ENCODE measurements at places on chromosomes 2 and 18.
A peak's percentile ranks its signal among the peaks of the same experiment; 100 is the strongest.

DNA sequence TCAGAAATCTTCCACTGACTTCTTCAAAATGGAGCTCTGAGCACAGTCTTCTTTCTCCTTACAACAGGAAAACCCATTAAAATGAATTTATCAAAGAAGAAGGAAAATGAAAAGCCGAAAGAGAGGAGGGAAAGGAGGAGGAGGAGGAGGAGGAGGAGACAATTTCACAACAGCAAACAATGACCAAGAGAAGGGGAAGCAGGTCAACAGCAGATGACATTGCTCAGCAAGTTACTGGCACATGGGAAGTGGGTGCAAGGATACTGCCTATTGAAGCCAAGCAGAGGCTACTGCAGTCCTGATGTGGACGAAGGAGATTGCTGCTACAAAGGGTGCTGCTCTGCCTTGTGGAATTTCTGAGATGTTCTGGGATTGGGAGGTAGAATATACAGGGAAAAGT, 268.2 kb upstream of the FBXO11 start:
- peak; percentile 4 for DNase-seq

GRCh38 chr2:149686136-149687051, 98.8 kb upstream of the MMADHC start:
- no peak for DNase-seq

GRCh38 chr2:113209011-113209645, 35.4 kb downstream of the PSD4 start:
- DNase-seq, result no peak

DNA sequence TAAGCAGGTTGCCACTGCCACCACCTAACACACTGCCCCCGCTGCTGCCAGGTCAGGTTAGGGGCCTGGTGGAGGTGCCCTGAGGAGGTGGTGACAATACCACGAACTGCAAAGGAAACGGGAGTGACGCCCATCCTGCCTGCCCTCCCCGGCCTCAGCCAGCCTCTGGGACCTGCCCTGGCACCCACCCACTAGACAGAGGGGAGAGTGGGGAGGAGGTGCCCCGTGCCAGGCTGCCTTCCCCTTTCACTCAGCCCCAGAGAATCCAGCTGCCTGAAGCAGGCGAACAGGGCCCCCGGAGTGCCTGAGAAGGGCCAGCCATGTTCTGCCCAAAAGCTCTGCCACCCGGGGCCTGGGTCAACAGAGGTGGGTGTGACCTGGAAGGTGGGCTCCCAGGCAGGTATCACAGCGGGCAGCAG, 44.5 kb upstream of the FOSL2 start:
- no peak for DNase-seq

DNA sequence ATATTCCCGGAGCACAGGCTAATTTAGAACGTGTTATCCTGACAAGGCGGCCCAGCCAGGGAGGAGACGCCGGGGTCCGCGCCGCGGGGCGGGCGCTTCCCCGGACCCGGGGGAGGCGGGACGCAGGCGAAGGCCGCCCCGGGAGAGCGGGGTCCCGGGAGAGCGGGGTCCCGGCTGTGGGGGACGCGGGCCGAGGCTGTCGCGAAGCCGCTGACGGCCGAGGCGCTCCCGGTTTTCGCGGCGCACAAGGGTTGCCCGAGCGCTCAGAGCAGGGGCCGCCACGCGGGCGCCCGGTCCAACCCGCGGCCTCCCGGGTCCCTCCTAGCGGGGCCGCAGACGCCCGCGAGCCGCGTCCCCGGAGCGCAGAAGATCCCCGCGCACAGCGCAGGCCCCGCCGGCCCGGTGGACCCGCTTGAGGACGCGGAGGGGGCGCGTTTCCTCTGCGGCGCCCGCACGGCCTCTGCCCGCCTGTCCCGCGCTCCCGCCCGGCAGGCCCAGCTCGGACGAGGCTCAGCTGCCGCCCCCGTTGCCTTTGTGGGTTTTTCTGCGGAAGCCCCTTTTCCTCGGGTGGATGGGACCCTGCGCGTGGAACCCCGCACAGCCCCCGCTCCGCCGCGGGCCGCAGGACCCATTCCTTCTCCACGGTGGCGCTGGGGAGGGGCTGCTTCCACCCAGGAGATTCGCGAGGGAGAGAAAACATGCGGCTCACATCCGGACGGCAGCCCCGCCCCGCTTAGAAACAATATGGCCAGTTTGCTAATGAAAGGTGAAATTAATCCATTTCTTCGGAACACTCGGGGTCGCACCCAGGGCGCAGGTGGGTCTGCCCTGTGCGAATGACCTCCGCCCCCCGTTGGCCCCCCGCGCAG, 9.6 kb upstream of the KCNG2 start:
- no peak for DNase-seq

DNA sequence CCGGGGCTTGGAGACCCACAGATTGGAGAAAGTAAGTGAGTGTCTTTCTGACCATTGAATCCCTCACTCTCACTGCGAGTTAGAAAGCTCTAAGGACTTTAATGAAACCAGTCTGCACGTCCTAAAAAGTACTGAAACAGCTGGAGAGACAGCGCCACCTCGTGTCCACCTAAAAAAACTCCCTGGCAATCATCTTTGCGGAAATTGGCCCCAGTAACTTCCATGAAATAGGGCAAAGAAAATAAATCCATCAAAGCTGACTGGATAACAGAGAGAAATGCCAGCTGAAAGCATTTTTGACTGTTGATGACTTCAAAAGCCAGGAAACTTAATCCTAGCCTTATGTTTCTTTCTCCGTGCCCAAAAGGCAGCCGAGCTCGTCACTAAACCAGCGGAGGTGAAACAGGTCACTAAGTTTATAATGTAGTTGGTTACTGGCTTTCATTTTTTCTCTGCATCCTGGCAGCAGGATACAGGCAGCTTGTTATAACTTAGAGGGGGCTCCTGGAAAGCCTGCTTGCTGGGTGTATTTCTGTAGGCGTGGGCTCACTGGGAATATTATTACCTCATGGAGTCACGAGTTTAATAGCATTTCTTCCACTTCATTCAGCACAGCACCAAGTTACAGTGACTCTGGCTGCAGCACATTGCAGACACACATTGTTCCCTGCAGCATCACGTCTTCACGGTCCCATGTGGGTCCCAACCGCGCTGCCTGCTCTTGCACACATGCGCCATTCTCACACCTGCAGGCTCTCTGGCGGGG, 266.5 kb downstream of the HRH4 start:
- peak; percentile 80 for DNase-seq

DNA sequence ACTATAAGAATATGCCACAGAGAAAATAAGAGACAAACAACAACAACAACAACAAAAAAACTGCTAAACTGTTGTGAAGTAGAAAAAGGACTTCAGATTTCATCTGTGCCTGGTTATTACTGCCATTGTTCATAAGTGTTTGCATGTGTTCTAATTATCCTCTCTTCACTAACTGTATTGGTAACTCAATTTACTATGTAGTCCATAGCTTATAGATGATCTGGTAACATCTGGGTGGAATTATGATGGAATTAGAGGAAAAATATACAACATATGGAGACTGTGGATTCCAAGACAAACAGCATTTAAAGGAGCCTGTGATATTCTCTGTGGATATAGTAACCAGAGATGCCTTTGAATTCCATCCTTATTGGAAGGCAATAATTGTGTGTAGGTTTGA, 1891.5 kb upstream of the PIK3C3 start:
- DNase-seq, result no peak

GRCh38 chr18:12468445-12468844, 60.7 kb downstream of the PRELID3A start:
- no peak for DNase-seq

DNA sequence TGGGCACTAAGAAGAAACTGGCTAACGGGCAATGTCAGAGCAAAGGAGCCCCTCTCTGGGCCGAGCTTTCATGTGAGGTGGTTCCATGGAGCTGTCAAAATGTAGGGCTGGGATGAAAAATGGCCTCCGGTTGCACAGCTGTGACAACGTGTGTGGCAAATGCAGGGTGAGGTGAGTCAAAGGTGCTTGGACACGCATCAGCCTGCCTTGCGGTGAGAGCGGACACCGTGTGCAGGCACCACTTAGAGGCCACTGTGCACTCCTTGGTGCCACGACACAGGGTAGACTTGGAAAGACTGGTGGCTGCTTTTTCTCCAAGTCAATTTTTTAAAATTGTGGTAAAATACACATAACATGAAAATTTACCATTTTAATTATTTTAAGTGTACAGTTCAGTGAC, 195.4 kb downstream of the ZBTB7C start:
- DNase-seq, result no peak

DNA sequence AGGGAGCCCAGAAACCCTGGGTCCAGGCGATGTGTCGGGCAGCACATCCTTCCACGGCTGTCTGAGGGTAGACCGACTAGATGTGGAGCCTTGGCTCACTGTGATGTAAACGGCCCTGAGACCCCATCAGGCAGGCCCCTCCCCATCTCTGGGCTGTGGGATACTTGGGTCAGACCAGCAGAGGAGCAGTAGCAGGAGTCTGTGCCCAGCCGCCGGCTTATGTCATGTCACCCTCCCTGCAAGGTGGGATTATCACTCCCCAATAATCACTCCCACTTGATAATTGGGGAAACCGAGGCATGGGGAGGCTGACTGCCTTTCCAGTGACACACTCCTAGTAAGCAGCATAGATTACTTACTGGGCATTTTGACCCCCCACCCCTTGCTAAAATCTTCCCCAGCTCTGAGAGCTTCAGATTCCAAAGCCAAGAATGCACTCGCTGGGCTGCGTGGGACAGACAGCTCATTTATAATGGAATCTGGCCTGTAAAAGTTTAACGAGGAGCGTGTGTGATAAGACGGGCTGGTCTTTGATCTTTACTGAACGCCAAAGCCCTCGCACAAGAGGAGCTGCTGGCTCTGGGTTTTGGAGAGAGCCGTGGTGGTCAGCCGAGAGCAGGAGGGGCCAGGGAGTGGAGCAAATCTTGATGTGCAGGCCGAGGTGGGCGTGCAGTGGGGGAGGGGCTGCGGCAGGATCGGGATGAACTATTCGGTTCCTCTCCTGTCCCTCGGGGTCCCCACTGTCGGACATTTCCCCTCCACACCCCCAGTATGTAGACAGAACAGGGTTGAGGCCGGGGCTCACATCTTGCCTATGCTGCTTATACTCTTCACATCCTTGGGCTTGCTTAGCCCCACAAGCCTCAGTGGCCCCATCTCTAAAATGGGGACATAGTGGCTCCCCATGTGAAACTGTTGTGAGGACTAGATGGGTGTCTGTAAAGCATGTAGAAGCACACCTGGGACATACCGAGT, 200.0 kb downstream of the GLI2 start:
- DNase-seq, result peak; percentile 68

- DNase-seq, result no peak
Observed at GRCh38 chr2:231039821-231040364, 2.6 kb downstream of the C2orf72 start.

GRCh38 chr18:25322806-25323205, 29.2 kb downstream of the ZNF521 start:
- DNase-seq, result no peak

DNA sequence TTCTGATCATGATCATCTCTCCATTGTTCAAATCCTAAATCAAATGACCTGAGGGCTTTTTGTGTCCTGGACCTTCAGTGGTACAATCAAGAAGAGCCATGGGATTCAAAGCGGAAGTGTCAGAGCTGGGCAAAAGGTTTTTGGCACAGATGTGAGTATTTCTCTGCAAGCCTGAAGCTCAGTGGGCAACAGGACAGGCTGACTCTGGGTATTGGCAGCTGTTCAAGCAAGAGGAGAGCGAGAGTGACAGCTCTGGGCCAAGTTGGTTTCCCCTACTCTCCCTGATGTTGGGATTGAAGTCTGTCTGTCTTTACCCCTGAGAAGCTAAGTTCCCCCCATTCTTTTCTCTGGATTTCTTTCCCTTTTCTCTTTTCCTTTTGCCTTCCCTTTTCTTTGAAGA, 33.3 kb downstream of the DSEL start:
- DNase-seq, result peak; percentile 7

- no peak for DNase-seq
Observed at GRCh38 chr2:222754324-222754930, 83.0 kb downstream of the MOGAT1 start.

DNA sequence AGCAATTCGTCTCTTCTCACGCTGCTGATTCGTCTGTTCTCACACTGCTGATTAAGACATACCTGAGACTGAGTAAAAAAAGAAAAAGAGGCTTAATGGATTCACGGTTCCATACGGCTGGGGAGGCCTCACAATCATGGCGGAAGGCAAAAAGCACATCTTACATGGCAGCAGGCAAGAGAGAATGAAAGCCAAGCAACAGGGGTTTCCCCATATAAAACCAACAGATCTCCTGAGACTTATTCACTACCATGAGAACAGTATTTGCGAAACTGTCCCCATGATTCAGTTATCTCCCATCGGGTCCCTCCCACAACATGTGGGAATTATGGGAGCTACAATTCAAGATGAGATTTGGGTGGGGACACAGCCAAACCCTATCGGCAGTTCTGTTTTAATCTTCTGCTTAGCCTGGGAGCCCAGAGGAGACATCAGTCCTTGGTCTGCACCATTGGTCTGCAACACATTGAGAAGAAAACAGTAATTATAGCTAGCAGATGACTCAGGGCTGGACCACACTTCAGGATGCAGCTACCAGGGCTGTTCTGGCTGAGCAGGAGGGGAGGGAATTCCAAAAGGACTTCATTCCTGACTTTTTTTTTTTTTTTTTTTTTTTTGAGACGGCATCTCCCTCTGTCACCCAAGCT, 69.4 kb downstream of the CABLES1 start:
- peak; percentile 59 for DNase-seq

DNA sequence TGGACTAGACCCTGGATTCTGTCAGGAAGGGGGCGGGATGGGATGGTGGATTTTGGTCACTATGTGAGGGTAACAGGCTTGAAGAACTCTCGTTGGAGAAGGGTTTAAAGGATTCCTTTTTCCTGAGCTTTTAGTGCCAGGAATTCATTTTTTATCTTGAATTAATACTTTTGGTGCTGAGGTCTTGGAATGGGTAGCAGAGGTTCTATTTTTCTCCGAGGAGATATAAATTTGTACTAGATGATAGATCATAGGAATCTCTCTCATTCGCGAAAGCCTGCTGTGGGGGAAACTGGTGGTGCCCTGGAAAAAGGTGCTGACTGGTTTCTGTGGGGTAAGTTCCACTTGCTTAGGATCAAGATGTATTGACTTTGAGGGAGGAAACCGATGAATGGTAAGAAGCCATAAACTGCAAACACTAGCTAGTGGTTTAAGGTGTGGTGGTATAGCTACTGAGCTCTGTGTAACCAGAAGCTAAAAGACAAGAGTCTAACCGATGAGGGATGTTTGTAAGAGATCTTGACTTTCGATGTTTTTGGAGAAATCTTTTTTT, 706 bp downstream of the AGPS start:
- no peak for DNase-seq

GRCh38 chr2:86625096-86625495, 1.4 kb upstream of the RNF103 start:
- no peak for DNase-seq

DNA sequence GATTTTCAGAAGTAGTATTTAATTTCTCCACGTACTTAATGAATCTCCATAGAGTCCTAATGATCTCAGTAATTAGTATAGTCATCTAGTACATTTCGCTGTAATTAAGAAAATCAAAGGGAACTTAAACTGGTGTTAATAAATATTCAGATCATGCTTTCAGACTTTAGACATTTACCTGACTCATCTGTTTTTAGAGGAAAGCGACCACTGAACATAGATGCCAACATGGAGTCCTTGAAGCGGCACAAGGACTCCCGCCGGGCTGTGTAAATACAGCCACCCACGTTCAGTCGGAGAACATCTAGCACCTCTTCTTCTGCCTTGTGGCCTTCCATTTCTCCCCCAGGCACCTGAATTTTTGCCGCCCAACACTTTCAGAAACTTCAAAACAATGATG, 3.2 kb downstream of the KCTD18 start:
- no peak for DNase-seq
